ENCODE measurements at places on chromosomes 1 and 21.

- no peak for DNase-seq
Measured at GRCh38 chr1:47866601-47867437, 130.4 kb downstream of the TRABD2B start.

- no peak for DNase-seq
Measured at GRCh38 chr1:228999446-229000170, 264.3 kb downstream of the RHOU start.

DNA sequence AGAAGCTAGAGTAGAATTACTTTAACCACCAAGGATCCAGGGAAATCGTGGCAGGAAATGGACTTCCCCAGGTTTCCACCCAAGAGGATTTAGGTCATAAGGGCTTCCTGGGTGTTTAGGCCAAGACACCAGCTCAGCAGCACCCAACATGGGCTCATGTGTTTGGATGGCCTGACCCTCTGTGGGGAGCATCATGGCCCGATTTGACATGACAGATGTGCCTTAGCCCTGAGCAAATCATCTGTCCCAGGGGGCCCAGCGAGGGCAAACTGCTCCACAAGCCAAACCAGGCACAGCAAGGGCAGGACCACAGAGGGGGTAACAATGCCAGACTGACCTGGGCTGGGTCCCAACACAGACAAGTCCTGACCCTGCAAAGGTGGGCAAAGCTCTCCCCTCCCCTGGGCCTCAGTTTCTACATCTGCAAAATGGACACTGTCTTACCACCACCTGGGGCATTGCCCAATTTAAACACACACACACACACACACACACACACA lies 232.8 kb downstream of the MATN1 start:
- no peak for DNase-seq

GRCh38 chr1:57101209-57101608 lies 135.4 kb upstream of the C8B start:
- DNase-seq = no peak

DNA sequence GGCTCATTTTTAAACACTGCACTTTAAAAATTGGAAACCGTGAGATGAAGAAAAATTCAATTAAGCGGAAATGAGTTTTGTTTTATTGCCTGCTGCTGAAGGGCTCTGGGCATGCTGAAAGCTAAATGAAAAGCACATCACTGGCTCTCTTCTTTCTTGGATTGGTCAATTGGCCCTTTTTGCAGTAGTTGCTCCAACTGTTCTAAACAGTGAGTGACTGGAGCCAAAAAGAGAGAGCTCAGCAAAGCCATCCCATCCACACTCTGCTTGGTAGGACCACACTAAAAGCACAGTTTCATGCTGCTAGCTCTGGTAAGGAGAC lies 48.1 kb downstream of the LHX4 start:
- no peak for DNase-seq

DNA sequence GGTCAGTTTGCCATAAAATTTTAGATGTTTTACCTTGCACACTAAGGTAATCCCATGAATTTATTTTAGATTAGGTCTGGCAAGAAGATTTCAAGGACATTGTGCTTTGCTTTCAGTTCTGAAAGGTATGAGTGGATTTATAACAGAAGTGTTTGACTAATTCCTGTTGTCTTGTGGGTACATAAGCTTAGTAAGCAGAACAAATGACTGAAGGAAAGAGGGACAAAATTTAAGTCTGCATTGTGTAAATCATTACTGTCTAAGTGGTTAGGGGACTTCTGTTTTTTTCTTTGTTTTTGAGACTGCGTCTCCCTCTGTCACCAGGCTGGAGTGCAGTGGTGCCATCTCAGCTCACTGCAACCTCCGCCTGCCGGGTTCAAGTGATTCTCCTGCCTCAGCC lies 60.1 kb downstream of the PKN2 start:
- no peak for DNase-seq

DNA sequence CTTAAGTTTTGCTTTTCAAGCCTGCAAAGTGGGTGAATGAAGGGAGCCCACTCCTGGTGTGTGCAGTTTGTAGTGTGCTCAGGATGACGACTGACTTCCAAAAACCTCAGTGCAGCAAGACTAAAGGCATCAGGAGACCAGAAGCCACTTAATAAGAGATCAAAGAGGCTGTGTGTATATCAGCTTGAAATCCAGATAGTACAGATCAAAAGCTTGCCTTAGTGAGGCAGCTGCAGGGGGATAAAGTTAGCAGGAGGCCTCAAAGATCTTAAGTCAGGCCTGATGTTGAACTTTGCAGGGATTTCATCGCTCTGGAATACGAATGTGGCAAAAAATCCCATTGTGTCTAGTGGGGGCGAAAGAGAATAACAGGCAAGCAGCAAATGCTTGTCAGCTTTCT lies 99.8 kb downstream of the PATJ start:
- no peak for DNase-seq

- no peak for DNase-seq
Measured at GRCh38 chr21:30152792-30153191, 13.8 kb downstream of the CLDN17 start.

GRCh38 chr1:240905225-240905765 lies 293.3 kb upstream of the GREM2 start:
- DNase-seq = no peak

DNA sequence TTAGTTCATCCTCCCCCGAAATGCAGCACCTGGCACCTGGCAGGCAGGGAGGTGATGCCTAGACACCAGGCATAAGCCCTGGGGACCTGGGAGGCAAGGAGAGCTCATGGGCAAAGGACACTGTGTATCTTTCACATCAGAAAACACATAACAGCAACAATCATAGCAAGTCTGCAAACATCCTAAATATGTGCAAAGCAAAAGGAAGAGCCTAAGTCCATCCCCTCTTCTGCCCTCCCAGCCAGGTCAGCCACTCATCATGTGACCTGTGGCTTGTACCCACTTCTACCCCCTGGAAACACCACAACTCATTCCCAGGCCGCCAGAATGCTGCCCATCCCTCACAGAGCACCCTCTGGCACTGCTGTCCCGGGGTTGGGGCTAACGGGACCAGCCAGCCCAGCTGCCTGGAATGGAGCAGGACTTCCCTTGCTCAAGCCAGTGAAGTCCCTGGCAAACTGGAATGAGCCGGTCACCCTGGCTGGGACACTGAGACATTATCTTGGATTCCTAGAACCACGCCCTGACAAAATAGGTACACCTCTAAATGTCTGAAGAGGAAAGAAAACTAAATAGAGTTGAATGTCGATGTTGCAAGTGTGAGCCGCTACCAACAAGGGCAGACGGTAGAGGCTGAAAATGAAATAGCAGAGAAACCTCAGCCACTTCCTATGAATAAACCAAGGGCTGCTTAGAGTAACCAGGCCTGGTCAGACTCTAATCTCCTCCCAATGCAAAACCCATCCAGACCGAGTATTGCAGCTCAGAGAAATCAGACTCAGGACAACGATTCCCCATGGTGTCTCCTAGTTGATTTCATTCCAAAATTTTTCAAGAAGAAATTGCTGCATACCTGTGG lies 29.4 kb downstream of the TMPRSS2 start:
- DNase-seq = no peak

DNA sequence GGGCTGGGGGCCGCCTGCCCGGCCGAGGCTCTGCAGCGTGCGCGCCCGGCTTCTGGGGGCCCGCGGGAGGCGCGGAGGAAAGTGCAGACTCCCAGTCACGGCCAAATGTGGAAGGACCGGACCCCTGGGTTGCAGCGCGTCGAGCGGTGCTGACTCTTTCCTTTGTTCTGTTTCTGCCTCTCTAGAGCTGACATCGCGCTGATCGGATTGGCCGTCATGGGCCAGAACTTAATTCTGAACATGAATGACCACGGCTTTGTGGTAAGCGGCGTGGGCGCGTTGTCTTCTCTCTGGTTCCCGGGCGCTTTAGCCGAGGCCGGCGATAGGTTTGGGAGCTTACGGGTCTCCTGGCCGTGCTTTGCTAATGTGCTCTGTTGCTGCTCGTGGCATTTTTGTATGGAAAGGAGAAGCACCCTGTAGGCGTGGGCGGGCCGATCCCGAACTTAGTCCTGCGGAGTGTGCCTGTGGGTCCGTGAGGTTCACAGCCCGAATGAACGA lies 629 bp downstream of the PGD start:
- DNase-seq = peak; percentile 34

- no peak for DNase-seq
Measured at GRCh38 chr21:34907461-34908418, 141.4 kb downstream of the RUNX1 start.

DNA sequence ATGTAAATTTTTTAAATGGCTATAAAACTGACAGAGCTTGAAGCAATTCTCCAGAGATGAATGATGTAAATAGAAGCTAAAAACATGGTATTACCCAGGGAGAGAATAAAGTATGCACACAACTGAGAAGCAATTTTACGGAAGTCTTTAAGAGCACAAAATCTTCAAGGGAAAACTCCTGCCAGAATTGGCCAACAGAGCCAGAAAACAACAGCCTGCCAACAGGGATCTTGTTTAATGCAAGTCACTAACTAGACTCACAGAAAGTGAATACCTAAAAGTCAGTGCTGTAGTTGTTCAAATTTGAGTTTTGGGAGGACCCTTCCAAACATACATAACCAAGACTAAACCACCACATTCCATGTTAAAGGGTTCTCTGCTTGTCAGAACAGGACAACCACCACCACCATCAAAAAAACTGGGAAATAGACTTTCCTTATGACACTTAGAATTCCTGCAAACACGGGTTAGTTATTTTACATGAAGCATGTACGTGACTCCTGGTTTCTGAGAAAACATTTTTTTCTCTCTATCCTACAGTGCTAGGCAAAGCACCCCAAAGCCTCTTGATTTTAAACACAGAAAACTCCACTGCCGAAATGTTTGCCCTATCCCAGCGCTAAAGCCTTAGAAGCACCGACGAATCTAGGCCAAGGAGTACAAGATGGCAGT lies 1.6 kb downstream of the EPS15 start:
- DNase-seq = no peak

DNA sequence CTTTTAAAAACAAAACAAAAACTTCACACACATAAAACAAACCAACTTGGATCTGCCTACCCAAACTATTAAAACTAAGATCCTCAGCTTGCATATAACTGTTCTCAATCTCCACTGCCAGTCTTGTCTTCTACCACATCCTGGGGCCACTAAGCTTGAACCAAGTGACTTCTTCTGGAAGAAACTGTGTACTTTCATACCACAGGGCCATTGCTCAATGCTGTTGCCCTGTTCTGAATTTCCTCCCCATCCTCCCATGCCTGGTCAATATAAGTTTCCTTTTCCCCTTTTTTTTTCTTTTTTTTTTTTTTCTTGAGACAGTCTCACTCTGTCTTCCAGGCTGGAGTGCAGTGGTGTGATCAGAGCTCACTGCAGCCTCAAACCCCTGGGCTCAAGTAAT lies 109.9 kb downstream of the KIAA0319L start:
- DNase-seq = no peak

DNA sequence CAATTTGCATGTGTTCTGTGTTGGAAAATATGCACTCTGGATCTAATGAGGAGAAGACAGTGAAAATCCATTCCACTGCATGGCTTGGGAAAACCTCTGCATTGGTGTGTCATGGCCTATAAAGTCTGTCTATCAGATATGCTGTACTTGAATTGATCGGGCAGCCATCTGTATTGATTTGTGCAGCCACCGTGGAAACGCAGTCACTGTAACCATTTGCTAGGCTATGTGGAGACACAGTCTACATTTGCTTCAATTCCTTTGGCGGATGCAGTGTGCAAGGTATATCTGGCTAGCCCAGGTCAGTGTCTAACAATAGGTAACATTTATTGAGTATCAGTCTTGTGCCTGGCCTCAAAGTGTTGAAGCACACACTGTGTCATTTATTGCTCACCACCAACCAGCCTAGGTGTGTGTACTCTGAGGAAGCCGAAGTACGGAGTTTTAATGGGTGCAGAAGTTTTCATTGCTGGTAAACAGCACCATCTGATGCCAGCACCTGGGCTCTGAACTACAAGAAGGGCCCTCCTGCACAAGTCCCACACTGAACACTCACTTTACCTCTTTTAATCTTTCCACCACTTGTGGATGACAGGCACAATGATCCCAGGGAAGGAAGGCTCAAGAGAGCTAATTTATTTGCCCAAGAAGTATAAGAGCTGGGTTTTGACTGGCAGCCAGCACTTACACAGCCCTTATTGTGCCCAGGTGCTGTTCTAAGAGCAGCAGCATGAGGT lies 83.4 kb downstream of the DAB1 start:
- DNase-seq = no peak

- no peak for DNase-seq
Measured at GRCh38 chr1:93275634-93276295, 69.9 kb upstream of the DR1 start.

- DNase-seq = no peak
Measured at GRCh38 chr1:45654540-45655280, 30.9 kb upstream of the CCDC17 start.

GRCh38 chr1:905071-905749 lies 18.5 kb upstream of the SAMD11 start:
- DNase-seq = no peak

GRCh38 chr1:59556398-59556797 lies 258.4 kb upstream of the HOOK1 start:
- DNase-seq = no peak

DNA sequence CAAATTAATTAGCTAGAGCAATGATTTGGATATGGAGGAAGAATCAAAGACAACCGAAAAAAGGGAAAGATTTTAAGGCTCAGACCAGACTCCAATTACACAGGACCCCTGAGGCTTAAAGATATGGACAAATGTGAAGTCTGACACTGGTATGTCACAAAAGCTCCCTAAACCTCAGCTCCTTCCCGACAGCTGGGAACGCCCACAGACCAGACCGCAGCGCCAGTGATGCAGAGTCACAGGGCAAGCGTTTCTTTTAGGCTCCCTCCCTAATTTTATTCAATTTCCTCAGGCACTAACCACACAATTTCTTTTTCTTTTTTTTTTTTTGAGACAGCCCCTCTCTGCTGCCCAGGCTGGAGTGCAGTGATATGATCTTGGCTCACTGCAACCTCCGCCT lies 40.2 kb downstream of the NID1 start:
- no peak for DNase-seq

- no peak for DNase-seq
Measured at GRCh38 chr1:23282957-23283356, 61.1 kb downstream of the HNRNPR start.

GRCh38 chr21:31279986-31280385 lies 64.1 kb downstream of the TIAM1 start:
- no peak for DNase-seq

- no peak for DNase-seq
Measured at GRCh38 chr1:30875916-30876315, 32.6 kb downstream of the SDC3 start.

DNA sequence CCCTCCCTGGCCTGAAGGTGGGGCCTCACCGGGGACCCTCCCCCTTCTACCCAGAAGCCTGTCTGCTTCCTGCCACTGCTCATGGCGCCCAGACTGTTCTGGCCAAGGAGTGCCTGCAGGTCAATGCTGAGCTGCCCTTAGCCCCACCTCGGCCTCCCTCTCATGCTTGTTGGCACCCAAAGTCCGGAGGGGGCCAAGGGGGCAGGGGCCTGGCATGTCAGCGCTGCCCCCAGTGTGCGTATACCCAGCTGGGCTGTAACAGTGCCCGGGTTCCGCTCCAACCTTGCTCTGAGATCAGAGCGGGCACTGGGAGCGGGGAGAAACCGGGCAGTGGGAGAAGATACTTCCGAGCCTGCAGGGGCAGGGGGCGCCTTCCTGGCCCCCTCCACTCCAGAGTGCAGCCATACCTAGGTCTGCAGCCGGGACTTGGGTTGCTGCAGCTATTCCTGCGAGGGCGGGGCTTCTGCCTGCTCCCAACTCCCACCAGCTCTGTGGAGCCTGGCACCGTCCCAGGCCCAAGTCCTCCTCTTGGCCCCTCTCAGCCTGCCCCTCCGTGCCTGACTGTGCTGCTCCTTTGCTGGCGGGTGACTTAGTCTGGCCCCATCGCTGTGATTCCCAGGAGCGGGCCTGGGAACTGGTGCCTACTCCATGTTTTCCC lies 21.4 kb upstream of the TGFB2 start:
- DNase-seq = no peak

Data from activated naive CD8-positive, alpha-beta T cell treated with anti-CD3 and anti-CD28 coated beads, Interleukin-2, amount 50 U/mL, for 24 hours (primary cell).